Neuronal stem cell (in vitro differentiated cells): ENCODE measurements at places on chromosomes 12 and 14.
A peak's percentile ranks its signal among the peaks of the same experiment; 100 is the strongest.

DNA sequence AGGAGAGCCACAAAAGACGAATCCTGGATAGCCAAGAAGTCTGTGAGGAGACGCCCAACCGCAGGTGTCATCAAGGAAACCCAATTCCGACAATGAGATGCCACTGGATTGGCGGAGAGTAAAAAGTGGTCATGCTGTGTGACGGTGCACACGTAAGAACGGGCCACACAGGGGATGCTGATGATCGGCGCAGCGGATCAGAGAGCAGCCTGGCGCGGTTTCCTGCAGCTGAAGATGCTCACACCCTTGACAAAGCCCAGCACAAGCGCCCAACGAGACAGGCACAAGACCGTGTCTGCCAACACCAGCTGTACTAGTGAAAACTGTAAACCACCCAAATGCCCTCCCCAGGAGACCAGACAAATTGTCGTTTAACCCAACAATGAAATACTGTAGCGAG is 55.8 kb downstream of the CCDC85C start:
- no peak for DNase-seq

- DNase-seq: peak; percentile 35
These were observed 17.1 kb downstream of the ACTN1 start for GRCh38 chr14:68961781-68962584.

- DNase-seq: no peak
These were observed 46.6 kb upstream of the TMTC1 start for GRCh38 chr12:29830391-29830790.

- DNase-seq: no peak
These were observed 633 bp downstream of the RPAP3 start for GRCh38 chr12:47705229-47705565.

GRCh38 chr12:24864796-24865125 is 84.1 kb downstream of the BCAT1 start:
- DNase-seq: no peak

DNA sequence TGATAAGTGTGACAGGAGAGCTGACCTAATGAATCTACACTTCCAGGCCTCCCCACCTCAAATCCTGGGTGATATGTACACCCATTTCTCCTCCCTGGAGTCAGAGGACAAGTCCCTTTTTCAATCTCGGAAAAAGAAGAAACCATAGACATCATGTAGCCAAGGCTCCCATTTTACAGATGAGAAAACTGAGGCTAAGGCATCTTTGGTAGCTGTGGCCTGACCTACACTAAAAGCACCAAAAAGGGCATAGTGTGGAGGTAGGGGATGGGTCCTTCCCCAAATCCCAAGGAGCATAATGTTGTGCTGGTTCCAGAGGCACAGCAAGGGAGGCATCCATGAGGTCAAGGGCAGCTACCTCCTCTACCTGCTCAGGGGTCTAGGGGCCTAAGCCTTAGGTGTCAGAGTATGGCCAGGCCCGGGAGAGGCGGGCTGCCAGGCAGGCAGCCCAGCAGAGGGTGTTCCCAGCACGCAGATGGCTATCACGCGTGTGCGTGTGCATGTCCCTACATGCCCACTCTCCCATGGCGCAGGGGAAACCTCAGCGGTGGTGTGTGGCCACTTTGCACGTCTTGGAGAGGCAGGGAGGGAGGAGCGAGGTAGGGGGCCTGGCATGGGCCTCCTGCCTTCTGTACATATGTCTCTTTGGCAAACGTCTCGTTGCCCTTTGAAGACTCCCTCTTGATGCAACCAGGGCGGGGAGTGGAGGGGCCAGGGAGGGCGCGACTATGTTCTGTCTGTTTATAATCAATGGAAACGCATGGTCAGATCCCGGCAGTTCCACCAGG is 2.5 kb downstream of the PGF start:
- DNase-seq: no peak
